Stimulated activated naive CD8-positive, alpha-beta T cell treated with anti-CD3 and anti-CD28 coated beads, Interleukin-15, amount 100 ng/mL, for 72 hours (primary cell): ENCODE measurements at places on chromosomes 7 and 10.

- DNase-seq: no peak
Observed at GRCh38 chr7:7614018-7614741, 26.4 kb upstream of the UMAD1 start.

DNA sequence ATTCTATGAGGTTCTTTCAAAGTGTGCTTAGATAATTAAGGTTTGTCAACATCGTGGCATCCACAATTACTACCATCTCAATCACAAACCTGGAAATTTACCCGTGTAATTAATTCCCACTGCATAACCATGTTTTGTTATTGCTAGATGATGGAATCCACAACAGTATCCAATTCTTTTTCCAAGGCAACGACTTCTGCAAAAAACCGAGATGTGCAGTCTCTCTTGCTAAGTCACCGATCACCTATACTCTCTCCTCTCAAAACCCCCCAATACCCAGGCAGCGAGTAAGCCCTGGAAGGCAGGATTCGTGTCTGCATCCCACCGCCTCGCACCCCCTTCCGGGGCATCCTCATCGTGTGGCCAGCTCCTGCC lies 678 bp upstream of the EIF4H start:
- no peak for DNase-seq

GRCh38 chr7:141700848-141701371 lies 1.1 kb downstream of the DENND11 start:
- DNase-seq: no peak

- no peak for DNase-seq
Observed at GRCh38 chr7:148142660-148143248, 447.8 kb upstream of the C7orf33 start.

- no peak for DNase-seq
Observed at GRCh38 chr10:106682175-106682574, 482.3 kb downstream of the SORCS1 start.
